ENCODE measurements at places on chromosomes 1 and 21.

GRCh38 chr1:151197863-151198253 is 494 bp upstream of the PIP5K1A start:
- DNase-seq = no peak

- DNase-seq = no peak
These were observed 953 bp upstream of the KPRP start for GRCh38 chr1:152756872-152757271.

DNA sequence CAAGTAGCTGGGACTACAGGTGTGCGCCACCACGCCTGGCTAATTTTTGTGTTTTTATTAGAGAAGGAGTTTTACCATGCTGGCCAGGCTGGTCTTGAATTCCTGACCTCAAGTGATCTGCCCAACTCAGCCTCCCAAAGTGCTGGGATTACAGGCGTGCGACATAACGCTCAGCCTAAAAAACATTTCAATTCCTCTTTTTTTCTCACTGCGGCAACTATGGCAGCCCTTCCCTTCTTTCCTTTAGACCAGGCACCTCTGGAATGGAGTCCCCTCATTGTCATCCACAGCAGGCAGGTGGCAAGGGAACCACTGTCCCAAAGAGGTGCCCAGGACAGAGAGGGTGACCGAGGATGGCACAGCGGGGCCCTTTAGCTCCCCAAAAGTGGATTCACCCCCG is 14.1 kb downstream of the CEP104 start:
- DNase-seq = no peak

- no peak for DNase-seq
These were observed at the start of gene CD1C for GRCh38 chr1:158289811-158290210. CD1C (plus strand) TSS chr1:158289923; CDS start chr1:158290065, 142 bp downstream.

DNA sequence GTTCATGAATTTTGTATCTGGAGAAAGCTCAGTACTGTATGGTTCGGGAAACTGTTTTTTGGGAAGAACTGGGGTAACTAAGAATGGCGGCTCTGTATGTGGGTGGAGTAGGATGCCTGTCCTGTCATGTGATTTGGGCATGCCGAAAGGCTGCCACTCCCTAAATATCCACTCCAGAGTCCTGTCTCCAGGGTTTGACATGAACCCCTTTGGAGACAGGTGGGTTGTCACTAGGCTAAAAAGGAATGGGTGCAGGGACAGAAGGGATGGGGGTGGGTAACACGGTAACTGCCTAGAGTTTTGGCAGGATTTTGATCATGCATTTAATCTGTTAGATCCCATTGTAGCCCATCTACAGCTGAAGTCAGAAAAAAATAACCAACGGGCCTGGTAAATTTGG is 150.1 kb downstream of the KCNJ6 start:
- DNase-seq = no peak

DNA sequence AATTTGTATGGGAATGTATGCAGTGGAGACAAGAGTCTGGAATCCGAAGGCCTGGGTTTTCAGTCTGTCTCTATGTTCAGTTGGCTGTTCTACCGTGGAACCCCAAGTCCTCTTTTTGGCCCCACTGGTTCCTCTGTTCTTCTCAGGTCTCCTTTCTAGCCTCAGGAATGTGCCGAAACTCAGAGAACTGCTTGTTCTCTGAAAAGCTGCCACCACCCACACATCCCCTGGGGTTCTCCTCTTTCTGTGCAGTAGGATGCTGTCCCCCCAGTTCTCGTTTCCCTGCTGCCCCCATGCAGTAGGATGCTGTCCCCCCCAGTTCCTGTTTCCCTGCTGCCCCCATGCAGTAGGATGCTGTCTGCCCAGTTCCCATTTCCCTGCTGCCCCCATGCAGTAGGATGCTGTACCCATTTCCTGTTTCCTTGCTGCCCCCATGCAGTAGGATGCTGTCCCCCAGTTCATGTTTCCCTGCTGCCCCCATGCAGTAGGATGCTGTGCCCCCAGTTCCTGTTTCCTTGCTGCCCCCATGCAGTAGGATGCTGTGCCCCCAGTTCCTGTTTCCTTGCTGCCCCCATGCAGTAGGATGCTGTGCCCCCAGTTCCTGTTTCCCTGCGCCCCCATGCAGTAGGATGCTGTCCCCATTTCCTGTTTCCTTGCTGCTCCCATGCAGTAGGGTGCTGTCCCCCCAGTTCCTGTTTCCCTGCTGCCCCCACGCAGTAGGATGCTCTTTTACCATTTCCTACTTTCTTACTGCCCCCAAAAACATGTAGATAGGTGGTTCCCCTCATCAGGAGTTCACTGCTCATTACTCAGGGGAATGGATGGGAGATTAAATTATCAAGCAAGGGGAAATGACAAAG is 35.3 kb downstream of the OPTC start:
- no peak for DNase-seq

DNA sequence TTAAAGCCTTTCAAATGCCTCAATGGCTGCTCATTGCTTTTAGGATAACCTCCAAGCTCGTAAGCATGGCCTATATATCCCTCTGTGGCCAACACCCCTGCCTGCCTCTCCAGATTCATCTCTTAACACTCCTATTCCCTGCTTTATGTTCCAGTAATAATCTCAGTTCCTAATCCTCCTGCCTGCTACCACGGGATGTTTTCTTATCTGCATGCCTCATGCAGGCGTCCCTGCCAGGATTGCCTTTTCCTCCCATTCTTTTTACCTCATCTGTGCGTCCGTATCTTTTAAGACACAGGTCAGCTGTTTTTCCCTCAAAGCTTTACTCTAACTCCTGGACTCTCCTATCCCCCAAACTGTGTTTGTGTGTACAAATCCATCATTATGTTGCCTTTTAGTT is 36.1 kb downstream of the ZBTB40 start:
- DNase-seq = no peak

- DNase-seq = no peak
These were observed 185.2 kb downstream of the C1orf94 start for GRCh38 chr1:34361781-34362357.

GRCh38 chr21:46069166-46069565 is 28.7 kb upstream of the COL6A2 start:
- no peak for DNase-seq

DNA sequence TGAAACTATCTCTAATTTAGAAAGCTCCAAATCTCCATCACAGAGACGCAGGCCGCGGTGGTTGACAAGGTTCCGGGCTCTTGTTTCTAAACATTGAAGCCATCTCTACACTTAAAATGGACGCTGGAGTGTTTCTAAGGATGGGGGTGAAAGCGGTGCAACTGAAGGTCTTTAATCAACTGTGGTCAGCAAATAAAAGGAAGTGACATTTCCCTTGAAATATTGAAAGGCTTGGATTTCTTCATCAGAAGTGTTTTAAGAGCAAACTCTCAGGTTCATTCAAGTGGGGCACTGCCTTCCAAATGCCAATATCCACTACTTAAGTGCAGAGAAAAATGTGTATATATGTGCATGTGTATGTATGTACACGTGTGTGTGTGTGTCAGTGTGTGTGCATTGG is 117.3 kb downstream of the KAZN start:
- no peak for DNase-seq

DNA sequence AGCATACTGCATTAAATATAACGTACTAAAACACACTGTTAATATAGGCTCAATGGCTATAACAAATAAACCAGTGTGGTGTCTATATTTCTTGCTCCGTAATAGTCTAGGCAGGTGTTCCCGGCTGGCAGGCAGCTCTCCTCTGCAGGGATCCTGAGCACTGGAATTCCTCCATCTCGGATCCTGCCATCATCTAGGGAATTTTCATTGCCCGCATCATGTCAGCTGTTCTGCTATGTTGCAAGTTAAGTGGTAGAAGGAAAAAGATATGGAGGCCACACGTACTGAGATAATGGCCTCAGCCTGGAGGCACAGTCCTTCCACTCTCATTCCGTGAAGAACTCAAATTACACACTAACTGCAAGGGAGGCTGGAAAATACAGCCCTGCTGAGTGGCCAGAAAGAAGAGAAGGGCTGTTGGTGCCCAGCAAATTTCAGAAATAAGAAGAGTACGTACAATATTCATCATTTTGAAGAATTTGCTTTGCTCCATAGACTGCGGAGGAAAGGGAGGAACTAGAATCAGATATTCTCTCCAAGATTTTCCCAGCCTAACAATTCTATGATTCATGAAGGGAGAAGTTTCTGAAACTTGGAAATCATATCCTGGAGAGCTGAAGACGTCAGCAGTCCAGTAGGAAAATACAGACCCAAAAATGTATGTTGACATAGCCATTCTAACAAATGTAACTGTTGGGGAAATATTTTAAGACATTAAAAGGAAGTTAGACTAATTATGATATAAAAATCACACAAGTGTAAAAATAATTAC is 263.3 kb downstream of the MRPL39 start:
- DNase-seq = no peak

DNA sequence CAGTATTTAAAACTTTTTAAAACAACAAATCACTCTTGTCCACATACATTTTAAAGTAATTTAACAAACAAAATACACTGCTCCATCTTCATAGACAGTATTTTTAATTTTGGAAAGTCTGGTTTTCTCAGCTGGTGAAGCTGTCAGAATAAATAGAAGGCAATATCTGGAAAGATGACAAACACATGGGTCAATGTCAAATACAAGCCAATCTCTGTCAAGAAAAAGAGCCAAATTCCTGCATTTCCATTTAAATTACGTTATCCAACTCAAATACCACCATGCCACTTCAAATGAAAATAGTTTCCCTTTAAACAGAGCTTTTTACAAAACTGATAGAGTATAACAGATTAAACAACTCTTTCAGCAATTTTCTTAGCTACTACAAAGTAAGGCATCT is 176.5 kb downstream of the RERE start:
- no peak for DNase-seq

DNA sequence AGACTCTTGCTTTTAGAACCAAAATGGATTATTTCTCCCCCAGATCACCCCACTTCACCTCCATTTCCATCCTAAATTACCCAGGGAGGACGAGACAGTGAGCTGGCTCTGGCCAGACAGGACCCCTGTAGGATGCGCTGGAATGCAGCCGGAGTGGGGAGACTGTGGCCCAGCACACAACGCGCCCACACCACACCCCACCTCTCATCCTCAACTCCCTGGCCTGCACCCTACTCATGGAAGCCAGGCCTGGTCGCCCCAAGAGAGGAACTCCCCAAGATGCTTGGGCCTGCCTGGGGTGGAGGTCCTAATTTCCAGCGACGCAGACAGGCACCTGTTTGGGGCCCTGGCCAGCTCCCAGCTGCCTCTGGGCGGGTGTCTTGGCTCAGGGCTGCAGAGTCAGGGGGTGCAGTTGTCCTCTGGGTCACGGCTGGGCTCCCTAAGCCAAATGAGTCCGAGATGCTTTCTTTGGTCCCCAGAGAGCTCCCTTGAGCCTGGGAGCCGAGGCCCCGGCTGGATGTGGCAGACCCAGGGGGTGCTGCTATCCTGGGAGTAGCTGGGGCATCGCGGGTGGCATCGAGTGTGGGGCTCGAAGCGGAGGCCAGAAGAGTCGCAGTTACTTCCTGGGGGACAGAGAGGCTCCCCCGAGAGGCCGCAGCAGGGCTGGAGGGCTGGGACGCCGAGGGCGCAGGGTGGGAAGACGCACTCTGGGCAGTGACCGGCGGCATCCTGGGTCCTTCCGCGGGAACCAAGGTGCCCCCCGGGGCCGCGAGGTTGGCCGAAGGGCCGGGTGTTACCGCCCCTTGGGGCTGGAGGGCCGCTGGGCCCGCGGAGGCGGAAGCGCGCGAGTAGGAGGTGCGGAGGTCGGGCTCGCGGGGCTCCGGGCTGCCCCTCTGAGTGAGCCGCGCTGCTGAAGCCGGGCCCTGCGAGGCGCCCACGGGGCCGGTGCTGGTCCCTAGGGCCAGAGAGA is 10.4 kb downstream of the CLEC20A start:
- no peak for DNase-seq

GRCh38 chr1:31669786-31670592 is 25.3 kb upstream of the PEF1 start:
- DNase-seq = no peak

DNA sequence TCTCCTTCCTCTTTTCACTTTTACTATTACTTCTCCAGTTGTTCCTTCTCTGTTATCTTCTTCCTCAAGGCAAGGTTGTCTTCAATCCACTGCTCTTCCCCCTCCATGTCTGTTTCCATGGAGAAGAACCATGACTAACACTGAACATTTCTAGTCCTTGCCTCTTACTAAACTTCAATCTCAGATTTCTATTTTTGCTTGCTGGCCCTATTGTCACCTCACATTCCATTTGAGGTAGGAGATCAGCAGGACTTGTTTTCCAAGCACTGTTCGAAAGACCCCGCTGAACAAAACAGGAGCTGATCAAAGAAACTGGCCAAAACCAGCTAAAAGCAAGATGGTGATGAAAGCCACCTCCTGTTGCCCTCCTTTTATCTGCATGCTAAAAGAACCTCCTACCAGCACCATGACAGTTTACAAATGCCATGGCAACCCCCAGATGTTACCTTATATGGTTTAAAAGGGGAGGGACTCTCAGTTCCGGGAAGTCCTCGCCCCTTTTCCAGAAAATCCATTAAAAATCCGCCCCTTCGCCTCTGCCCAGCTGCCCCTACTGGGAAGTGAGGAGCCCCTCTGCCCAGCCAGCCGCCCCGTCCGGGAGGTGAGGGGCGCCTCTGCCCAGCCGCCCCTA is 22.6 kb downstream of the GON4L start:
- DNase-seq = no peak

GRCh38 chr1:175322109-175322508 is 129.5 kb upstream of the KIAA0040 start:
- no peak for DNase-seq

- no peak for DNase-seq
These were observed 149.6 kb upstream of the PLXNA2 start for GRCh38 chr1:208393826-208394225.

DNA sequence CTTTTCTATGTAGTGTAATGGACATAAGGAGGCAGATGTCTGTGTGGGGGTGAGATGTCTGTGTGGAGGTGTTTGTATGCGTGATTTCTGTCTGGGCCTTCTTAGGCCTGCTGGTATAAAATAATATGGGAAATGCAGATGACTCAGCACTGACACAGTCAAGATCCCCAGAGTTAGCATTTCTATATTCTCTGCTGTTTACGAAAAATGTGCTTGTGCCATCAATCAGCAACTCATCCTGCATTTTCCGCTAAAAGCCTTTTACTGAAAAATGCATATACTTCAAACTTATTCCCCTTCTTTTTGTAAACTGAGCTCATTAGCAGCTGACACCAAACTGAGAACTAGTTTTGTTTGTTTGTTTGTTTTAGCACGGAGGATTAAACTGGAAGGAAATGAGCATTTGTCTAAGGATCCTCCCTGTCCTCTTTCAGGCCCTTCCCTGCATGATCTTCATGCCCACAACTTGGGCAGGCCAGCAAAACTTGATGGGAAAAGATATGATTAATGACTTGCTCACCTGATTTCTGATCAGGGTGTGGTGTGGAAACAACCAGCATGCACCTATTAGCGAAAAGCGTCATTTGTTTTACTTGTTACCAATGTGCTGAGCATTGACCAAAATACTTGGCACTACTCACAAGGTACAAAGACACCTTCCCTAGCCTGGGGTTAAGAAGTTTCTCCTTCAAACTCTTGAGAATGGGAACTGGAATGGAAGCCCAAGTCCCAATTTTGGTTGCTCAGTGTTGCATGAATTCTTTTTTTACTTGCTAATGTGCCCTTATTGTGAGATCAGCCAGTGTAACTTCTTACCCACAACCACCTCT is 77.4 kb downstream of the NDUFS5 start:
- DNase-seq = no peak
